ENCODE measurements at places on chromosomes 11 and 22.

DNA sequence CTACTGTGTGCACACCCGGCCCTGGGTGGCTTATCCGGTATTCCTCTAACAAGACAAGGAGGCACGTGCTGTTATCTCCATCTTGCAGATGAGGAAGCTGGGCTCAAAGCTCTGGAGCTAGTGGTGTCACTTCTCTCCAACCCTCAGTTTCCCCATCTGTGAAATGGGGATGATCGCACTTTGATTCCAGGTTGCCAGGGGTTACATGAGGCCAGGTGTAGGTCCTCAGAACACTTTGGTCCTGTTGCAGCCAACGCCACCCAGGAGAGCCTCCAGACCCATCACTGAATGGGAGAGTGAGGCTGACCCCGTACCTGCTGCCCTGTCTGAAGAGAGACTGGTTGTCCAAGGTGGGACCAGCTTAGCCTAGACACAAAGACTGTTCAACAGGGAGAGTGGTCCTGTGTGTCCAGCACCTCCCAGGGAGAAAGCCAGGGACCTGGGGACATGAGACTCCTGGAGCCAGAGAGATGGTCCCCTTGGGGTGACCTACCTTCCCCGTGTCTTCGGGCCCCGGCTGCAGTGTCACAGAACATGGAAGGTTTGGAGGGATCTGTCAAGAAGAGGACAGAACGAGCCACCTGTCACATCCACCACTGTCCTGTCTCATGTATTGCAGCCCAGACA is 41.0 kb downstream of the TPBGL start:
- no peak for DNase-seq

- no peak for DNase-seq
These were observed 97.7 kb downstream of the RBFOX2 start for GRCh38 chr22:35930933-35931332.

- DNase-seq = no peak
These were observed 11.9 kb downstream of the HOATZ start for GRCh38 chr11:111526501-111526900.

DNA sequence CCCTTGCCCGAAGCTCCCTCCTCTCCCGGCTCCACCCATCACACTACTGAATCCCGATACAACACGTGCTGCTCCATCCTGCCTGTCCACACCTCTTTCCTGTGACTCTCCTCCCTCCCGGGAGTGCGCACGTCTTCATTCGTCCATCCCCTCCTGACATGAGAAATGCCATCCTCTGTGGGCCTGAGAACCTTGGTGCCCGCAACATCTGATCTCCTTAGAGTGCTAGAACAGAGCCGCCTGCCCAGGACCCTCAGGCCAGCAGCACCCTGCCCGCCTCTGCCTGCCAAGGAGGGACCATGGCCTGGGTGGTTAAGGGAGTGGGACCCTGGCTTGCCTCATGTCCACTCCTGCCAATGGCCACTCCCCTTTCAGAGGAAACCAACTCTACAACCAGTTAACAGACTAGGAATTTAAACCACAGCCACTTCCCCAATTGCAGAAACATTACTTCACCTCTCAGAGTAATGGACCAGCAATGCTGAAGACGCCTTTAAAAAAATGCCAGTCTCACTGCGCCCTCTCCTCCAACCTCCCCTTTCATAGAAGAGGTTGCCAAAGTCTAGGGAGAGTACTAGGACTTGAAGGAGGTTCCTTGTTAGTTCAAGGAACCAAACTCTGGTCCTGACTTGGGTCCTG is 466.3 kb downstream of the OPCML start:
- no peak for DNase-seq

- no peak for DNase-seq
These were observed 4.8 kb downstream of the ARHGAP1 start for GRCh38 chr11:46695345-46696211.

DNA sequence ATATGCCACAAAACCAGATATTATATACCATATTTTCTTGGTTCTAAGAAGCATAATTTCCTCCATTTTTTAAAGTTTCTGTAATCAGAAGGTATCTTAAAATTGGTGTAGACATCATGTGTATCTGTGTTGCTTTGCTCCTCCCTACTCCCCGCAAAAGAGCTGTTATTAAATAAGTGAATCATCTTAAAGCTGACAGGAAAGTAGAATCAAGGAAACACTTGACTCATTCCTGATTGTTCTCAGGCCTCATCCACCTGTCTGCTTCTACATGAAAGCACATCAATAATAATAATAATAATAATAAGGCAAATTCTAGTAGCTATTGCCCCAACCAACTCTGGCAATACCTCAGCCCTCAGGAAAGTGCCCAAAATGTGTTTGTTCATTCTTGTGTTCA is 26.2 kb upstream of the GUCY1A2 start:
- no peak for DNase-seq

DNA sequence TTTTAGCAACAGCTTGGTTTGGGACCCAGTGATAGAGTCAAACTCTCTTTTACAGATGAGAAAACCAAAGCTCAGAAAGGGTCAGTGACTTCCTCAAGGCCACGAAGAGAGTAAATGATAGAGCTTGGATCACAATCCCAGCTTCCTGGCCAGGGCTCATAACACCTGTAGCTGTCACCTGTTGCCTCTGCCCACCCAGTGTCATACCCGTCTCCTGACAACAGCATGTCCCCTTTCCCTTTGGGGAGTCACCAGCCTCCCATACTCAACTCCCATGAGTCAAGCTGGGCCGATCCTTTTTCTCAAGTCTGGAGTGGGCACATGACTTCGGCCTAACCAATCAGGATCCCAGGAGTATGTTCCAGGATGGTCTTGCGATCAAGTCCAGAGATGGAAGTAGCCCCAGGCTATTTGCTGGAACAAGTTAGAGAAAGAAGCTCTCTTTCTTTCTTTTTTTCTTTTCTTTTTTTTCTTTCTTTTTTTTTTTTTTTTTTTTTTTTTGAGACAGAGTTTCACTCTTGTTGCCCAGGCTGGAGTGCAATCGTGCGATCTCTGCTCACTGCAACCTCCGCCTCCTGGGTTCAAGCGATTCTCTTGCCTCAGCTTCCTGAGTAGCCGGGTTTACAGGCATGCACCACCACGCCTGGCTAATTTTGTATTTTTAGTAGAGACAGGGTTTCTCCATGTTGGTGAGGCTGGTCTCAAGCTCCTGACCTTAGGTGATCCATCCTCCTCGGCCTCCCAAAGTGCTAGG is 27.8 kb upstream of the MYH9 start:
- DNase-seq = no peak

DNA sequence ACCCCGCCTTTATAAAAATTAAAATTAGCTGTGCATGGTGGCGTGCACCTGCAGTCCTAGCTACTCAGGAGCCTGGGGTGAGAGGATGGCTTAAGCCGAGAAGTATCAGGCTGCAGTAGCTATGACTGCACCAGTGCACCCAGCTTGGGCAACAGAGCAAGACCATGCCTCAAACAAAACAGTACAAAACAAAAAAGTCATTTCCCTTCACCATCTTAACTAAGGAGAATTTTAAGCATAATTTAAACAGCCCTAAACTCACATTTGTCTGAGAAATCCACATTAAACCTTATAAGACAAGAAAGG is 23.3 kb upstream of the TFIP11 start:
- no peak for DNase-seq

Measured in activated CD8-positive, alpha-beta memory T cell treated with anti-CD3 and anti-CD28 coated beads, Interleukin-2, amount 50 U/mL, for 48 hours (primary cell).